ENCODE measurements at places on chromosomes 7 and 10. TPM values are rescaled to one million over a fixed set of nuclear protein-coding genes. Genes with fewer than 3 reads are reported as not detected.

DNA sequence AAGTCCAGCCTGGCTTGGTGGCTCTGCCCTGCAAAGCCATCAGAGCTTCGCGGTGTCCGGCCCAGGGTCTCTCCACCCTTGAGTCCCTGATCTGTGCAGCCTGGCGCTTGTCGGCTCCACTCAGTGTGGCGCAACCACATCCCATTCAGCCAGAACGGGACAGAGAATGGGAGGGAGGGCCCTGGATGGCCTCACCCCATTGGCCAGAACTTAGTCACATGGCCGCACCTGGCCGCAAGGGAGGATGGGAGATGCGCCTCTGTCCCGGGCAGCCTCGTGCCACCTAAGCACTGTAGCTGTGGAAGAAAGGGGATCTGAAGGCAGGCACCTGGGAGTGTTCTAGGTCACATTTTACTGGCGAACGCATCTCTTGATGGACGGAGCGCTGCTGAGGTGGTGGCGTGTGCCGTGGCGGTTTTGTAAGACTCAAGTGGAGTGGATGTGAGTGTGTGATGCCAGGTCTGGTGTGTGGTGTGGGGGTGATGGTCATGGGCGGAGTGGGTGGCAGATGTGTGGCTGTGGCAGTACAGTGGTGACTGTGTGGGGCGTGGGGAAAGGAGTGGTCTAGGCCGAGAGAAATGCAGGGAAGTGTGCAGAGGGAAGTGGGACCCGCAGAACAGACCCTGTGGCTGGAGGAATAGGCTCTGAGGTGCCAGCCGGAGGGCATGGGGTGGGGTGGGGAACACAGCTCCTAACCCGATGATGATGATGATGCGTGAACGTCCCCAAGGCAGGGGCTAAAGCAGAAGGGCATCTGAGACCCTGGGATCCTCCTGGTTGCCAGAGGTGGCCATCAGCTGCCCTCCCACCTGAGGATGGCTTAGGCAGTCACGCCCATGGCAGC is 19.0 kb downstream of the CLEC2L start:
- DNase-seq, result no peak

- no peak for DNase-seq
These were observed 27.0 kb downstream of the LMOD2 start for GRCh38 chr7:123682690-123683089.

DNA sequence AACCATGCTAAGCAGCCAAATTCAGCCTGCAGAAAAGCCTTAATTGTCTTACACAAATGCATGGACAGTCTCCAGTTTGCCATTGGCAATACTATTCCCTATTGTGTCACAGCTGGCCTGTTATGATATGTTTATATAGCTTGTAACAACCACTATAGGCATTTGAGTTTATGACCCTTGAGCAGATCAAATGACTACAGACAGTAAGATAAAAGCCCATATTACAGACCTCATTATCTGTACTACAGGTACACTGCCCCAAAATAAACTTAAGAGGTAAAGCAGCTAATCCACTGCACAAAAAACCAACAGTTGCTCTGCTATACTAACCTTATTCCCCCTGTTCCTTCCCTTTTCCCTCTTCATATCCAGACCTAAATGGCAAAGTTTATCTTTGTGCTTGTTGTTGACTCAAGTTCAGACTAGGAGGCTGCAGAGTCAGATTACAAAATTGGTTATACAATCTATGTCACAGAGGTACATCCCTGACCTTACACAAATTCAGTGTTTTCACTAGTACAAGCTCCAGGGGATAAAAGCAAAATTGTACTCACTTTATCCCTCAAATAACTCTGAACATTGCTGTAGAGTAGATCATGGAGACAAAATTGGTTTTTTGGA is 218.4 kb downstream of the GRM8 start:
- DNase-seq, result no peak

GRCh38 chr10:11086177-11086840 is 68.6 kb downstream of the CELF2 start:
- DNase-seq, result no peak

GRCh38 chr7:68862736-68863135 is 735.5 kb upstream of the AUTS2 start:
- DNase-seq, result no peak

DNA sequence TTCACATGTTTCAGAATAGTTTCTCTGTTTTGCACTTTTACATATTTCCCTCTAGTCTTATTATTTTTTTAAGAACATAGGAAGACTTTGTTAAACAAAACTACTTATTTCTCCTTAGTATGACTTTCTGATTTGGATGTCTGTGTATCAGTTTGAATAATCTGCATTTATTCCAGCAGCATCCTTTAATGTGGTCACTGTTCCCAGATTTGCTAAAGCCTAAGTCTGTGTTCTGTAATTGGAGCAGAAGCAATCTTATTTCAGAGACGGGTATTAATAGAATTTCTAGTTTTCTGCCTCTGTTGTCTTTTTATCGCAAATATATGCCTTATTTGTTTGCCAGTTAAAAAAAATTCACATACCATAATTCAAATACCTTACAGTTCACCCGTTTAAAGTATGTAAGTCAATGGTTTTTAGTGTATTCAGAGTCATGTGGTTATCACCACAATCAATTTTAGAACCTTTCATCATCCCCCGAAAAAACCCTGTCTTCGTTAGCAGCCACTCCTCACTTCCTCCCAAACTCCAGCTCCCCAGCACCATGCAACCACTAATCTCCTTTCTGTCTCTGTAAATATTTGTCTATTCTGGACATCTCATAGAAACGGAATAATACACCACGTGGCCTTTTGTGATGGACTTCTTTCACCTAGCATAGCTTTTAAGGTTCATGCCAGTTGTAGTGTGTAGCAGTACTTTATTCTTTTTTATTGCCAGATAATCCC is 58.7 kb downstream of the INPP5F start:
- no peak for DNase-seq

GRCh38 chr10:32851301-32851700 is 106.7 kb downstream of the ITGB1 start:
- DNase-seq, result no peak

GRCh38 chr7:12369756-12370155 is 33.9 kb downstream of the VWDE start:
- no peak for DNase-seq

- DNase-seq, result no peak
These were observed 1.5 kb upstream of the FERD3L start for GRCh38 chr7:19146699-19147098.

DNA sequence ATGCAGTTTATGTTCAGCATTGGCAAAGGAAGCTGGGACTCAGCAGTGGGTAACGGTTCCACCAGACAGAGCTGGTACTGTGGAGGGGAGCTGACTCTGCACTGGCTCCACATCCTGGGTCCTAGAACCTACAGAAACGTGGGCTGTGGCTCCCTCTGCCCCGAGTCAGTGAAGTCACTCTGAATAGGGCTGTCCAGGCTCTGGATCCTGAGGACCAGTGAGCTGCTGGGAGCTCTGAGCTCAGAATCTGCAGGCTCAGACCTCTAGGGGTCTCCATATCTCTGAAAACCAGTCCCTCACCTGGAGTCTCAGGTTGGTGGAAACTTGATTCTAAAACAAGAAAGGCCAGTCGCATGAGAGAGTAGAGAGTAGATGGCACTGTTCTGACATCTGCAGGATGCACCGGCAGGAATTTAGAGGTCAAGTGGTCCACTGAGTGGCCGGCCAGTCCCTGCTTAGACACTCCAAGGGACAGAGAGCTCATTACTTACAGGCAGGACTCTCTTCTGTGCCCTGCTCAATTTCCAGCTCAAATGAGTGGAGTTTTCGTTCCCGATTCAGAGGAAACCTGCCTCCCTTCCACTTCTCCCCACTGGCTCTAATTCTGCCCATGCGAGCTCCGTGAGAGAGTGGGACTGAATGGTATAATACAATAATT is 18.6 kb downstream of the NPFFR1 start:
- DNase-seq, result peak; percentile 69

SLC26A5 gene
- 0.41 TPM for total RNA-seq

PODXL gene
- 623 TPM for total RNA-seq

ANKRD1 gene
- total RNA-seq, result not detected

PRPS1L1 gene
- not detected for total RNA-seq
